CD4-positive, alpha-beta memory T cell (primary cell): ENCODE measurements at places on chromosomes 7 and 10.
A peak's percentile ranks its signal among the peaks of the same experiment; 100 is the strongest.

- H3K4me1 ChIP-seq, result no peaks in the 10 kb centered on the region
- no peaks in the 10 kb centered on the region for H3K36me3 ChIP-seq
- no peak for DNase-seq
- H3K27me3 ChIP-seq, result no peaks in the 10 kb centered on the region
- no peak overlapping the region for H3K27ac ChIP-seq
Measured at GRCh38 chr10:81348003-81348402, 527.0 kb upstream of the NRG3 start.

DNA sequence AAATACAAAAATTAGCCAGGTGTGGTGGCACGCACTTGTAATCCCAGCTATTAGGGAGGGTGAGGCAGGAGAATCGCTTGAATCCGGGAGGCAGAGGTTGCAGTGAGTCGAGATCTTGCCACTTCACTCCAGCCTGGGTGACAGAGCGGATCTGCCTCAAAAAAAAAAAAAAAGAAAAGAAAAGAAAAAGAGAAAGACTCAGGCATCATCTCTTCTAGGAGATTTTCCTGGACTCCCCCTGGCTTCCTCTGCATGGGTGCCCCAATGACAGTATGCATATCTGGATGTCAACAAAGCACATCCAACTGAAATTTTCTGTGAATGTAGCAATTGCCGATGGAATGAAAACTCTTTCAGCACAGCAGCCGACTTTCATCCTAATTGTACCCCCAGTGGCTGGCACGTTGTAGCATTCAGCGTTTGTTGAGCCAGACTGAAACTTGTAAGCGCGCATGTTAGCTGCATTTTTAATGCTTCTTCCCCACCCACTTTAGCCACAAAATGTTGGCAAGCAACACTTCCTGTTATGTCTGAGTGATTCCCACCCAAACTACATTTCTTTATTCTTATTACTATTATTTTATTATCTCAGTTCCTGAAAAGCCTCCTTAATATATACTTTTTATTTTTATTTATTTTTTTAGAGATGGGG lies 70.2 kb downstream of the PRTFDC1 start:
- H3K27me3 ChIP-seq, result no peaks in the 10 kb centered on the region
- peak overlapping the region; percentile 39 for H3K4me3 ChIP-seq
- DNase-seq, result peak; percentile 48
- peak overlapping the region; percentile 25 for H3K27ac ChIP-seq
- H3K36me3 ChIP-seq, result no peaks in the 10 kb centered on the region

GRCh38 chr7:154868921-154869320 lies 134.0 kb downstream of the PAXIP1 start:
- no peak overlapping the region for H3K27ac ChIP-seq
- no peaks in the 10 kb centered on the region for H3K36me3 ChIP-seq
- DNase-seq, result no peak

DNA sequence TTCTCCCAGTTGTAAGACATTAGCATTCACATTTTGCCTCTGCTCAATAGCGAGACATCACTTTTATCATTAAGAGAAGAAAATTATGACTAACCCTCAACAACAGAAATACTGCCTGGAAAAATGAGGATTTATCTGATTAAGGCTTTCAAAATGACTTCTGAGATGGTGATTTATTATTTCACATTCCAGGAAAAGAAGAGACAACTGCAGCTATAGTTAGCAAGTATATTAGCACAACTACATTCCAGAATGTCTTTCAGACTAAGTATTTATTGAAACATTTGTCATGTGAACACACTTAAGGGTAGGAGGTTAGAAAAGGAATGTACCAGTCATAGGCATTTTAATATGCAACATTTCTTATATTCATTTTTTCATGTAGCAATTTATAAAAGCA lies 162.0 kb downstream of the IQUB start:
- H3K36me3 ChIP-seq, result no peaks in the 10 kb centered on the region
- no peaks in the 10 kb centered on the region for H3K27me3 ChIP-seq
- no peak overlapping the region for H3K4me3 ChIP-seq

DNA sequence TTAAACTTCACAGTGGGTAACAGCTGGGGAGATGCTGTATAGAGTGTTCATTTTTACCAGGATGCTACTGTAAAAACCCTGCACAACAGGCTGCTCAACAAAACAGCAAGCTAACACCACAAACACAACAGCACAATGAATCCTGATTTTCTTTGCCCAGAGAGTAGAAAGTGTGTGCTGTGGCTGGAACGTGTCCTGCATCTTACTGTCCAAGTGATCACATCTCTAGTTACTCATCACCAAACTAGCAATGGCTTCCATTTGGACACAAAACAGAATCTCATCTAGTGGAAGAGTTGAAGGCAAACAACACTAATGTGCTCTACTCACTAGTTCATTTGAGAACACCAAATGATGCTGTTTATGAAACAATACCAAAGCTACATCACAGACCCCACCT lies 121.2 kb downstream of the SLC25A13 start:
- no peaks in the 10 kb centered on the region for H3K36me3 ChIP-seq
- H3K4me3 ChIP-seq, result no peak overlapping the region
- H3K27me3 ChIP-seq, result no peaks in the 10 kb centered on the region
- H3K4me1 ChIP-seq, result no peaks in the 10 kb centered on the region
- no peak overlapping the region for H3K27ac ChIP-seq

GRCh38 chr10:36538953-36539586 lies 586.3 kb upstream of the ANKRD30A start:
- H3K4me1 ChIP-seq, result no peaks in the 10 kb centered on the region
- DNase-seq, result no peak
- H3K36me3 ChIP-seq, result no peaks in the 10 kb centered on the region

GRCh38 chr7:114264023-114264422 lies 150.6 kb upstream of the FOXP2 start:
- H3K4me3 ChIP-seq, result no peak overlapping the region
- no peaks in the 10 kb centered on the region for H3K27me3 ChIP-seq
- DNase-seq, result no peak
- H3K36me3 ChIP-seq, result no peaks in the 10 kb centered on the region
- H3K27ac ChIP-seq, result no peak overlapping the region

DNA sequence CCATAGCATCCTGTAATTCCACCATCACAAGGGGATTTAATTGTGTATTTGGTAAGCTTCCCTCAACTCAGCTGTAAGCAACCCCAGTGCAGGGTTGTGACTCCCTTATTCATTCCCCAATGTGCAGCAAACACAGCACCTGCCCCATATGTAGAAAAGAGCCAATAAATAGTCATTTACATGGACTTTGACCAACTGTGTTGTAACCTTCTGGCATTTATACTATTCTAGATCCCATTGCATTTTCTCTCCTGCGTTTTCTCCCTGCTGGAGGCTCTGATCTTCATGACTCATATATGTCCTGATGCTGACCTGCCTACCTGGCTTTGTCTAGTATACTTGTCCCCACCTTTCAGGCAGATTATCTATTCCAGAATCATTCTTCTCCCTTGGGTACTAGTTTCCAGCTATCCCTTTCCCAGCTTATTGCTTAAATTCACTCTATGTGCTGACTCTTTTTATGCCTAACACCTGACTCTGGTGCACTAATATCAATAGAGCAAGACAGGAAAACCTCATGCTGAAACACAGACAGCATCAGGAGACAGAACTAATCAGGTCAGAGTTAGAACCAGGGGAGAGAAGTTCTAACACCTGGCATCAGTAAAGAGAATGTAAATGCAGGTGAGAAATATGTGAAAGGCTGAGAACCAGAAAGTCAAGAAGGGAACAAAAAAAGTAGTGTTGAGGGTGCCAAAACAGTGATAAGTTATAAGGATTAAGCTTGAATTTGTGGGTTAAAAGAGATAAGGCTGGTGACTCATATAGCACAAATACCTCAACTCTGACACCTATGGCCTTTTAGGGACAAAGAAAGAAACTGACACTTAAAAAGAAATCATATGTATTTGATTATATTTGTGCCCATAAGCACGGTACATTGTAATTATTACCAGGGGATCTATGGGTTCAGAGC lies 402.7 kb downstream of the IPMK start:
- no peak overlapping the region for H3K4me3 ChIP-seq
- H3K36me3 ChIP-seq, result no peaks in the 10 kb centered on the region
- no peaks in the 10 kb centered on the region for H3K4me1 ChIP-seq
